ENCODE measurements at places on chromosomes 2 and 18.

DNA sequence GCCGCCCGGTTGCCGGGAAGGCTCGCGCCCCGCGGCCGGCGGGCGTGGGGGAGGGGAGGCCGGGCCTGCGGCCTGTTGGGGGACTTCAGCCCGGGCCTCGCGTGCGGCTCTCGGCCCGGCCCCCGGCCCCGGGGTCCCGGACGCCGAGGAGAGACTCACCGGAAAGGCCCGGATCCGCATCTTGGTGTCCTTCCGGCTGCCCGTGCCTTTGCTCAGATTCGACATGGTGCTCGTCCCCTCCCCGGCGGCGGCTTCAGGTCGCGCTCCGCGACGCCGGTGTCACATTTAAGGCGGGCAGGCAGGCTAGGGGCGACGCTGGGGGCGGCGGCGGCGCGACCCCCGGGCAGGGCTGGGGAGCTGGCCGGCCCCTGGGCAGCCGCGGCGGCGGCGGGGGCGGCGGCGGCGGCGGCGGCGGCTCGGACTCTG lies 365 bp downstream of the CUL3 start:
- peak; percentile 32 for DNase-seq

- DNase-seq: peak; percentile 60
These were observed 17.5 kb downstream of the COL4A4 start for GRCh38 chr2:227146456-227146855.

- DNase-seq: no peak
These were observed 115.2 kb downstream of the DIS3L2 start for GRCh38 chr2:232076736-232077135.

- no peak for DNase-seq
These were observed 6.6 kb upstream of the MTHFD2 start for GRCh38 chr2:74191596-74192380.

DNA sequence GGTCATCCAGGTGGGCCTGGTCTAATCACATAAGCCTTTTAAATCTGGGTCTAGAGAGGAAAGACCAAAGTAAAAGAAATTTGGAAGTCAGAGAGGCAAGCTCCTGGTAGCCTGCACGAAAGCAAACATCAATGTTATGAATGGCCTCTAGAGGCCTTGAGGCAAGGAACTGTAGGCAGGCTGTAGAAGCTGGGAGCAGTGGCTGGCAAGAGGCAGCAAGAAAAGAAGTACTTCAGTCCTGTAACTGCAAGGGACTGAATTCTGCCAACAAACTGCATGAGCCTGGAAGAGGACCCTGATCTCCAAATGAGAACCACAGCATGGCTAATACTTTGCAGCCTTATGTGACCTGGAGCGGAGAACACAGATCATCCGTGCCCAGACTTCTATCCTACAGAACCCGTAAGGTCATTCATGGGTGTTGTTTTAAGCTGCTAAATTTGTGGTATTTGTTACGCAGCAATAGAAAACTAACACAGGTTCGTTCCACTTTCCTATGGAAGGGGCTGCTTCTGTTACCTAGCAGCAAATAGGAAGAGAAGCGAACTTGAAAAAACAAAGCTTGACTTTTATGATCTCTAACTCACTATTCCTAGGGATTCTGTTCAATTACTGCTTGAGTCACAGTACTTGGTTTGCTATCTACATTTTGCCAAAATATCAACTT lies 1.2 kb downstream of the IMMT start:
- no peak for DNase-seq

- DNase-seq: no peak
These were observed 141.5 kb upstream of the FN1 start for GRCh38 chr2:215577356-215577755.

DNA sequence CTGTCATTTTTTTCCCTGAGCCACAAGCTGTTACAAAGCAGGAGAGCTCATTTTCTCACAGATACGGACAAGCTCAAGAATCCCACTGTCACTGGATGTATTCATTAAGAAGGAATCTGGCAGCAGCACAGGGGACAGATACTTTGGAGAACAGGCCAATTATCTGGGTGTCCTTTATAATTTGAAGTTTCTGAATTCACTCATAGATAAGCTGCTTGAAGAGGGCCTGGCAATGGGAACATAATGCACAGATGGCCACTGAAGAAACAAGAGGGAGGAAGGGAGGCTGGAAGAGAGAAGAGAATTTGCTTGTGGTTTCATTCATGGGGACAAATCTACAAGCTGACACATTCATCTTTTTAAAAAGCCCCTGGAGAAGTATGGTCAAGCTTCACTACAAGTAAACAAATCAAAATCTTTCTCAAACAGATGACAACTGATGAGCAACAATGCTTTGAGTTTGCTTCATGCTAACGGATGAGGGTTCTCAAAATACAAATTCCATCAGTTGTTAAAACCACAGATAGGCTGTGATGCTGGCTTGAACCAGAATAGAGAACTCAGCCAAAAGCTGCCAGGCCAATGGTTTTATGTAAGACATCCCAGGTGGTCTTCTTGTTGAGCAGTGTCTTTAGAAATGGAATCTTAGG lies 11.9 kb downstream of the BCL2 start:
- no peak for DNase-seq

GRCh38 chr2:229282758-229283546 lies 11.9 kb upstream of the PID1 start:
- peak; percentile 98 for DNase-seq

DNA sequence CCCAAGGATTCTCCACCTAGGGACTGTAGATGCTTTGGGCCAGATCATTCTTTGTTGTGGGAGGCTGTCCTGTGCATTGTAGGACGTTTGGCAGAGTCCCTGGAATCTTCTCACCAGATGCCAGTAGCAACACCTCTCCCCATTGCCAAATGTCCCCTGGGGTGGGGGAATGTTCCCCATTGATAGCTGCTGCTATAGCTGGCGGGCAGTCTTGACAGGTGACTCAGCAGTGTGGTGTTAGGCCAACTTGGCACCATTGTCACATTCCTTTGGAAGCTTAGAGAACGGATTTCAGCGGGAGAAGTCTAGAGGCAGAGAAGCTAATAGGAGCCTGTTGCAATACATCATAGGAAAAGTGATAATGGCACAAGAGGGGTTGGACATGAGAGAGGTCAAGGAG lies 495.7 kb upstream of the SMIM21 start:
- DNase-seq: peak; percentile 14

DNA sequence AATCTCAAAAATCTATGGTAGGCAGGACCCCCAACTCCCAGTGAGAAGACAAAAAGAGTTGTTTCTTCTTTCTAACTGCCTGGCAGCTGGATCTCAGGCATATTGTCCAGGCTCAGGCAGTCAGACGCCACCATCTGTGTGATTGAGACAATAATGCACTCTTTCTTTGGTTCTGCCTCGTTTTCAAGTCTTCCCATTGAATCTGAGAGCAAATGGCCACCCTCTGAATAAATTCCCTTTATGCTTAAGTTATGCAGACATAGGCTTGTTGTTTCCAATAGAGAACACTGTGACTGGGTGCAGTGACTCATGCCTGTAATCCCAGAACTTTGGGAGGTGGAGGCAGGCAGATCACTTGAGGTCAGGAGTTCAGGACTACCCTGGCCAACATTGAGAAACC lies 15.3 kb upstream of the CD207 start:
- DNase-seq: peak; percentile 5

DNA sequence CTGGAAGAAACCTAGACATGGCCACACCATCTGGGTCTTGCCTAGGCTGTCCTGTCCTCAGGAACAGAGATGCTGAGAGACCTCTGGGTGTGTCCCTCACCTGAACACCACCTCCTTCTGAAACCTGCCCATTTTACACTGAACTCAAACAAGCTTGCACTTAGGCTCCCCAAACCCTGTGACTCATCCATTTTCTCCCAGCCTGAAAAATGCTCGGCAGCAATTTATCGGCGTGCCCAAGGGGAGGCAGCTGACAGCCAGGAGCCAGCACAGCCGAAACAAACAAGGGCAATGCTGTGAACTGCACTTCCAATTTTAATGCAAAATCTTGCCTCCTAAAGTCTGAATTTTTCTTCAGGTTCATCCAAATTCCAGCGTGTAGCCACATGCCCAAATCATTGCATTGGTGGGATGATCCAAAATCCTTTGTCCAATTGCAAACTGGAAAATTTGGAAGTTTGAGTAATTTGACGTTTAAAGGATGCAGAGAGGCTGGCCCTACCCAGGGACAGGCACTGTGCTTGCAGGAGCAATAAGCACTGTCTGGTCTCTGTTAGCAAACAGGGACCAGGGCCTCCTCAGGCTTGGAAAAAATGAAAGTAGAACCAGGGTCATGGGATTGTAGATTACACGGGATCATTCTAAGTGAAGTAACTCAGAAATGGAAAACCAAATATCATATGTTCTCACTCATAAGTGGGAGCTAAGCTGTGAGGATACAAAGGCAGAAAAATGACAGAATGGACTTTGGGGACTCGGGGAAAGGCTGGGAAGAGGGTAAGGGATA lies 67.7 kb downstream of the GALNT14 start:
- DNase-seq: no peak

- DNase-seq: peak; percentile 13
These were observed 487.7 kb downstream of the LRRTM4 start for GRCh38 chr2:77034445-77034844.

- DNase-seq: peak; percentile 77
These were observed 1.6 kb downstream of the WDFY1 start for GRCh38 chr2:223943561-223944008.

- DNase-seq: no peak
These were observed 4.9 kb downstream of the TYW5 start for GRCh38 chr2:199950396-199950795.

GRCh38 chr18:79470547-79470946 lies 74.8 kb downstream of the NFATC1 start:
- no peak for DNase-seq

DNA sequence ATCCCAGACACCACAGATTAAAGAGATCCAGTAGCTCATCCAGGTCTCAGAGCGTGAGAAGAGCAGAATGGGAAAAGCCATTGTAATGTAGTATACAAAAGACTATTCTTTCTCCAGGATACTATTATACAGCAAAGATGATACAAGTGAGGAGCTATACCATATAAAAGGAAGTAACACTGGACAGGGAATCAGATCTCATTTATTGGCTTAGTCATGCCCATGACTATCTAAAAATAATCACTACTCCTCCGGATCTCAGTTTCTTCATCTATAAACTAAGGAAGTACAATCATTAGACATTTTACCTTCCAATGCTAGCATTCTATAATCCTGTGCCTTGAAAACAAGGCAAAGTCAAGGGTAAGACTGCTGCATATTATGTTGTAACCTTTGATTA lies 19.4 kb downstream of the KRCC1 start:
- no peak for DNase-seq

GRCh38 chr2:38533180-38533579 lies 69.5 kb downstream of the HNRNPLL start:
- DNase-seq: no peak

DNA sequence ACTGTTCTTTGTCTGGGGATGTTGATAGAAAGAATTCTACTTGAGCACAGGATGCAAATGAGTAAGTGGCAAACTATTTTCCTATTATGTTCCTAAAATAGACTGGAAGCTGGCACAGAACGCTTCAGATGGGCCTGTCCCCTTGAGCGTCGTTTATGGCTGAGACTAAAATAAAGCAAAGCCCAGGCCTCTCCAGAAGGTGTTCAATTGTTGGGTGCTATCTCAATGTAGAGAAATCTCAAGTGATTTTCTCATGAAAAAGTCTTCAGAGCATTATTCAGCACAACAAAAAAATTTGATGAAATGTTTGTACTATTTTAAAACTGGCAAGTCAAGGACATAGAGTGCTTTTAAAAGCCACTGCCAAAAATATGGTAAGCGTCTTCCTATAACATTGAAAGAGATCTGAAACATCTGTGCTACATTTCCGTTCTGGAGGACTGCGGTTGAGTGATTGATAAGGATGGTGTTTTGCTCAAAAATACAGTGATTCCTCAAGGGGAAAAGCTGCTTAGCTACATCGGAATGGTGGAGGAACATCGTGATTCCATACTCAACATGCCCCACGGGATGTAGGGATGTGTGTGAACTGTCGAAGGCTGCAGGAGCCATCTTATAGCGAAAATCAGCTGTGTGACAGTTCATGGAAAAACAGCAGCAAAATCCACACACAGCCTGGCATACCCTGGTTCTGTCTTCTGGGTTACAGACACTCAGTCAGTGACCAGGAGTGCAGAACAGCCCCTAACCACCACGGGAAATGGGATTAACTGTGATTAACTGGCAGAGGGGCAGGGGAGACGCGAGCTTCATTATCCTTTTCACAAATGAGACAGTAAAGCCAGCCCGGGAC lies 10.4 kb upstream of the LRRFIP1 start:
- peak; percentile 89 for DNase-seq

DNA sequence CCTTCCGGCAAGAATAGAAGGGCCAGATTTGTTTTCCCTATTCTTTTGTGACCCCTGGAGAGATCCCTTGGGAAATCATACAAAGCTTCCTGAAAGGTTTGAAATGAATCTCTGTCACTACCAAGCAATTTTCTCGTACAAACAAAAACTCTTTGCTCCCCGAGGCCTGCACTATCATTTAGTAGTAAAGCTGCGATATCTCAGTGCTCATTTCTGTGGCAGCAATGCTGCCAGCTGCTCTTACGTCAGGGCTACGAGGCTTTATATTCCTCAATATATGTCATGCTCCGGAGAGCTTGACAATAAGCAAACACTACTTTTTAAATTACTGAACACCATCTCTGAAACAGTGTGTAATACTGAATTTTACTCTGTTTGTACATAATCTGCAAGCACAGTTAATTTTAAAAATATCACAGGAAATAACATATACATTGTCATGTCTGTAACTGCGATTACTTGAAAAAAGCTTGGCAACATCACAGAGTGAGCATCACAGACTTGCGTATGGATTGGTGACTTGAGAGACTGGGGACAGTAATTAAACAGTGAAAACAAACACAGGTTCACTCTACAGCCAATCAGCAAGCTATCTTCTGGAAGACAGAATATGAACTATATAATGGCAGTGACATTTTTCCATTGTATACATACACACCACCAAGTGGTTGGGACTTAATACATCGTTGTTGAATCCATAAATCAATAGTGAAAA lies 403.3 kb upstream of the NETO1 start:
- DNase-seq: no peak

DNA sequence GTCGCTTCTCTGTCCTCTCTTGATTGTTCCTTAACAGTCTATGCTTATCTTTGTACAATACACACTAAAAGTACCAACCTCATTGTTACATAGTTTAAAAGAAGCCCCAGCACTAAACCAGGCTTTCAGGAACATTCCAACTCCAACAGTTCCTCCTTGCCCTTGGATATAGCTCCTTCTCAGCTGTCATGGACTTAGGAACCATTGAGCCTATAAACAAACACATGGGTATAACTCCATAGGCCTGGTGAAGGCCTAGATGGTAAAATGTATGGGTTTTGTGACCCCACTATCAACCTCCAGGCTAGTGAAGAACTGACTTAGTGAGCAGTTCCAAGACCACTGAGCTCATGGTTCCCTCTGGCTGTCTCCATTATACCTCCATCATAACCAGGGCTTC lies 74.8 kb upstream of the SLC39A10 start:
- no peak for DNase-seq

GRCh38 chr18:24208270-24209035 lies 69.6 kb downstream of the CABYR start:
- DNase-seq: peak; percentile 36

All from cardiac fibroblast (primary cell).